Retina (tissue), 1 donor: ENCODE measurements at places on chromosomes 6 and 20.

GRCh38 chr6:5587648-5588047, 326.3 kb downstream of the FARS2 start:
- no peak for DNase-seq

DNA sequence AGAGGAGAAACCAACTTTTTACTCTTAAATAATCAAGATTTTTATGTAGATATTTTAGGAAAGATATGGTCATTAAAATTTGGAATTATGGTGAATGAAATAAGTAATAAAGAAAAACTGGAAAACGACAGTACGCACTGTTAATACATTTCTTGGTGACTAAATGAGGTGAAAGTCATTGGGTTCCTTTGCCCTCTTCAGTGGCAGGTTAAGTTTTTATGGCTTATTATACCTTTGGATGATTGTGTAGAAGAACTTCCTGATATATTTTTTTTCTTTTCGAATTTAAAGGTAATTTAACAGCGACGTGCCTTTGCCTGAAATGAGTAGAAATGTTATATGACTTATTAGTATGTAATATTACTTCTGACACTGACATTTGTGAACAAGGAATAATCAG, 43.4 kb downstream of the FOXO3 start:
- DNase-seq: no peak

DNA sequence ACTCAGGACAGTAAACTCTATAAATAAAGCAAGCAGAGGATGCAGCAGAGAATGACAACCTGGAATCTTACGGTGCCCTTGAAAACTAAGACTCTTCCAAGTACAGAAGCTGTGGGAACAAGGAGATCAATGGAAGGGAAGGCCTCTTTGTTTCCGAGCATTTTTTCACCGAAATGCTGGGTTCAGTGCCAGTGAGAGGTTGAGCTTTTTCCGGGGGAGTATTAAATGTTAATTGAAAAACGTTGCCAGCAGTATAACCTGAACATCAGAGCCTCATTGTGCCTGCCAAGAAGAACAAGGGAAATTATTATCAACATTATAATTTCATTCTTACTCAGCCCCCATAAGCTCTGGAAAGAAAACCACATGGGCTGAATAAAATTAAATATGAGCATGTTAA, 17.5 kb downstream of the OPRM1 start:
- no peak for DNase-seq

GRCh38 chr6:135094403-135094821, 39.8 kb upstream of the HBS1L start:
- no peak for DNase-seq

DNA sequence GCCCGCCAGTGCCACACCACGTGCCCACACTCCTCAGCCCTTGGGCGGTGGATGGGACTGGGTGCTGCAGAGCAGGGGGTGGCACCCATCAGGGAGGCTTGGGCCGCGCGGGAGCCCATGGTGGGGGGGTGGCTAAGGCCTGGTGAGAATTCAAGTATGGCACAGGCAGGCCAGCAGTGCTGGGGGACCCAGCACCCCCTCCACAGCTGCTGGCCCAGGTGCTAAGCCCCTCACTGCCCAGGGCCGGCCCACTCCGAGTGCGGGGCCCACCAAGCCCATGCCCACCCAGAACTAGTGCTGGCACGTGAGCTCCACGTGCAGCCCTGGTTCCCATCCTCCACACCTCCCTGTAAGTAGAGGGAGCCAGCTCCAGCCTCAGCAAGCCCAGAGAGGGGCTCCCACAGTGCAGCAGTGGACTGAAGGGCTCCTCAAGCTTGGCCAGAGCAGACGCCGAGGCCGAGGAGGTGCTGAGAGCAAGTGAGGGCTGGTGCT, 1091.1 kb upstream of the GJE1 start:
- no peak for DNase-seq

- DNase-seq: no peak
Measured at GRCh38 chr6:133083248-133083967, 157.7 kb upstream of the EYA4 start.

- no peak for DNase-seq
Measured at GRCh38 chr6:54722328-54722727, 124.2 kb upstream of the FAM83B start.

DNA sequence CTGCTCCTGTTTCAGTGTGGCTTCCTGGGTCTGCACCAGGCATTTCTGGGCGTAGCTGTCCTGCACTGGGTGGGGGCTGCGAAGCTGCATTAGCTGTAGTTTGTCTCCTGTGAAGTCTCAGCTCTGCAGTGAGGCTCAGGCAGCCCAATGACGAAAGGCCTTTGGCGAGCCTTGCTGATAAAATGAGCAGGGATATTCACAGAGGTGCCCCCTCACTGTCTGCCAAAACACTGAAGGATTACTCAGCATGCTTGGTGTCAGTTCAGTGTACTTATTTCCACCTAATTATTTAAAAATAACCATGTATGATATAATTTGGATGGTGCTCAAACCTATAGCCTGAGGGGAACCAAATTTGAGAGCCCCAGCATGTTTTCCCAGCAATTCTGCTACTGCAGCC, 73.5 kb downstream of the ECT2L start:
- DNase-seq: no peak

DNA sequence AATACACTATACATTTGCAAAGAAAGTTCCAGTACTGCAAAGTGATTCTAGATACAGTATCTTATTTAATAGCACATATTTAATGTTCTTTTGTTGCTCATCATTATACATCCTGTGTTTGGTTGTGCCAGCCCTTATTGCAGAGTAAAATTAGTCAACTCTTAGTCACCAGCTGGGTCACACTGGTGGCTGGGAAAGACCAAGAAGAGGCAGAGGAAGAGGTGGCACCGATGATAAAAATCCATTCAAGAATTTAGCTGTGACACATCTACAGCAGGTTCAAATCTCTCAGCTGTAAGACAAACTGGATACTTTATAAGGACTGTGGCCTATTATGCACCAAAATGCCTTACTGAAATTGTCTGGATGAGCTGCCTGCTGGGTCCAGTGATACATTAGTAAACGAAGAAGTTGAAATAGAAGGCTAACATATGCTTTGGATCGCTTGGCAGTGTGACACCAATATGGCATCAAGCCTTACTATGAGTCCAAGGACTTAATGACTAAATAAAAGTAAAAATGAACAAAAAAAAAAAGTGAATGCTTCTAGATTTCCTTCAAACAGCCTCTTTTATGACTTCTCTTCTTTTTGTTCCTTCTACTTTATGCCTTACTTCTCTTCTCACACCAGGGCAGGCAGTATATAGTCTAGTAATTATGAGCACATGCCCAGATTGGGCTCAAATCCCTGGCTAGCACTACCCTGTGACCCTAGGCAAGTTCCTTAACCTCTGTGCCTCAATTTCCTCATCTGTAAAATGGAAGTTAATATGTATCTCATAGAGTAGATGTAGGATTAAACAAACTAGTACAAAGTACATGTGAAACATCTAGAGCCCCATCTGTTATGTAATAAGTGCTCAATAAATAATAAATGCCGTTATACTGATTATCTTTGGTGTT, 29.4 kb upstream of the RNF8 start:
- no peak for DNase-seq

DNA sequence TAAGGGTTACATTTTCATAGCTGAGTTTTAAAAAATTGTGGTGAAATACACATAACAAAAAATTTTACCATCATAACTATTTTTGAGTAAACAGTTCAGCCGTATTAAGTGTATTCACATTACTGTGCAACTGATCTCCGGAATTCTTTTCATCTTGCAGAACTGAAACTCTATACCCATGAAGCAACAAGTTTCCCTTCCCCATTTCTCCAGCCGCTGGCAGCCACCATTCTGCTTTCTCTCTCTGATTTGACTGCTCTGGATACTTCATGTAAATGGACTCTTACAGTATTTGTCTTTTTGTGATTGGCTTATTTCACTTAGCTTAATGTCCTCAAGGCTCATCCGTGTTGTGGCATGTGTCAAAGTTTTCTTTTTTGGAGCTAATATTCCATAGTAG, 341.6 kb downstream of the QKI start:
- no peak for DNase-seq

GRCh38 chr6:143603455-143603854, 74.3 kb upstream of the PHACTR2 start:
- DNase-seq: no peak

DNA sequence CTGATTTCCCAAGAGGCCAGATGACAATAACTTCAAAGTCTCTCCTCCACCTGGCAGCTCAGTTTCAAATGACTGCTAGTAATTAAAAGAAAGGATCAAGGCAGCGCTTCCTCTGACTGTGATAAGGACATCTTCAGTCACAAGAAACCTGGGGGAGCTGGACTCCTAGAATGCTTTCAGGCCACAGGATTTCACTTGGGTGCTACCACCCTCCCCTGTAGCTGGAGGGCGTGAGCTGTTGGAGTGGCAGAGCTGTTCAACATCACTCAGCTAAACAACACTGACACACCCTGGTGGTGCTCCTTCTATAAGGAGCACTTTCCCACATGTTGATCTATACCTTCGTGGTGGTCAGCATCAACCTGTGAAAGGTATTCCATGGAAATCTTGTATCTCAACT, 2.2 kb upstream of the CNR1 start:
- DNase-seq: no peak

DNA sequence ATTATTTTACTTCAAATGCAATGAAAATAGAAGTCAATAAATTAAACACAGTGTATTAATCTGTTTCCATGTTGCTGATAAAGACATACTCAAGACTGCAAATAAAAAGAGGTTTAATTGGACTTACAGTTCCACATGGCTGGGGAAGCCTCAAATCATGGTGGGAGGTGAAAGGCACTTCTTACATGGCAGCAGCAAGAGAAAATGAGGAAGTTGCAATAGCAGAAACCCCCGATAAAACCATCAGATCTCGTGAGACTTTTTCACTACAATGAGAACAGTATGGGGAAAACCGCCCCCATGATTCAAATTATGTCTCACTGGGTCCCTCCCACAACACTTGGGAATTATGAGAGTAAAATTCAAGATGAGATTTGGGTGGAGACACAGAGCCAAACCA, 82.2 kb downstream of the GPR63 start:
- DNase-seq: no peak

GRCh38 chr6:143607974-143608373, 69.8 kb upstream of the PHACTR2 start:
- DNase-seq: peak; percentile 72

DNA sequence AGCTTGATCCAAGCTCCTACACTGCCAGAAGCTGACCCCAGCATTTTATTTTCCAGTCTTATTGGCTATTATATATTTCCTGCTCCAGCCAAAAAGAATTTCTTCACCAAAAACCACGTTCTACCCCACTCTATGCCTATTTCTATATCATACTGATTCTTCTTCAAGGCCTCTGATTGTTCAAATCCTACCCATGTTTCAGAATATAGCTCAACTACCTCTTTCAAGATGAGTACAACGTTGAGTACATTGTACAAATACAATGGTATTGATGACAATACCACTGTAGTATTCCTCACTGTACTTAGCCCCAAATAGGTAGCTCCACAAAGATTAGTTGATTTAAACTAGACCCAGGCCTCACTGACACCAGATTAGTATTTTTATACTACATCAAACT, 31.0 kb downstream of the ASCC3 start:
- no peak for DNase-seq

- no peak for DNase-seq
Measured at GRCh38 chr20:2890742-2891141, 17.5 kb downstream of the PTPRA start.

- no peak for DNase-seq
Measured at GRCh38 chr6:166569206-166569605, 17.3 kb downstream of the RAMACL start.

- DNase-seq: no peak
Measured at GRCh38 chr6:72048080-72048479, 161.7 kb downstream of the RIMS1 start.

- DNase-seq: peak; percentile 78
Measured at GRCh38 chr6:39934131-39934757, at the start of gene MOCS1. TSS of gene MOCS1 (minus strand) at chr6:39934462. CDS start at chr6:39934417, 45 bp downstream.
